Activated CD4-positive, alpha-beta T cell treated with anti-CD3 and anti-CD28 coated beads, Interleukin-2, amount 10 ng/mL, durations not matched to agents 7 days and 5 days (primary cell): ENCODE measurements at places on chromosomes 5 and 9. TPM values are rescaled to one million over a fixed set of nuclear protein-coding genes. Genes with fewer than 3 reads are reported as not detected.

Gene ADCY2
- total RNA-seq: not detected

Gene SPINK6
- total RNA-seq: not detected

Gene DMGDH
- not detected for total RNA-seq

Gene KCNMB1
- not detected for total RNA-seq

Gene GNG10
- total RNA-seq: 19.3 TPM

Gene IFNK
- not detected for total RNA-seq

Gene S1PR3
- total RNA-seq: 0.12 TPM

Gene NRG2
- not detected for total RNA-seq

- H3K36me3 ChIP-seq: no peaks in the 10 kb centered on the region
- H3K4me1 ChIP-seq: no peaks in the 10 kb centered on the region
- no peak overlapping the region for H3K4me3 ChIP-seq
Observed at GRCh38 chr5:11069041-11069440, 308.0 kb upstream of the DAP start.

DNA sequence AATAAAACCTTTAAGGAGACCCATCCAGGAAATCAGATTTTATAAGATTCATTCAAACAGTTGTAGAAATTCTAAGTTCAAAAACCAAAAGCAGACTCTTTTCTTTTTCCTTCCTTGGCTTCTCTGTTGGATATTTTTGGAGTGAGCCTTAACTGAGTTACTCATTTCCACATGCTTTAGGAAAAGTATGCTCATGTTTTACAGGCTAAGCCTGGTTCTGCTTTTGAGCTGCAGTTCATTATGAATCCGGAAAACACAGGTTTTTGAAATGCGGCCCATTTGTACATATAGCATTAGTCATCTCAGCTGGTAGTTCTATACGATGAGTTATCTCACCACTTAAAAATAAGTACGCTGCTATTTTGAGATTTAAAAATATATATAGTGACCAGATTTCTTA is 156.6 kb upstream of the DMRT1 start:
- H3K27me3 ChIP-seq: peaks cover 8% of the 10 kb centered on the region
- H3K36me3 ChIP-seq: no peaks in the 10 kb centered on the region
- H3K4me3 ChIP-seq: no peak overlapping the region
- no peak for DNase-seq

- peak; percentile 15 for DNase-seq
- peaks cover 39% of the 10 kb centered on the region for H3K4me1 ChIP-seq
- peak overlapping the region; percentile 76 for H3K4me3 ChIP-seq
- H3K27me3 ChIP-seq: no peaks in the 10 kb centered on the region
- peak overlapping the region; percentile 85 for H3K27ac ChIP-seq
Observed at GRCh38 chr5:151757233-151758140, 944 bp downstream of the ATOX1 start.

DNA sequence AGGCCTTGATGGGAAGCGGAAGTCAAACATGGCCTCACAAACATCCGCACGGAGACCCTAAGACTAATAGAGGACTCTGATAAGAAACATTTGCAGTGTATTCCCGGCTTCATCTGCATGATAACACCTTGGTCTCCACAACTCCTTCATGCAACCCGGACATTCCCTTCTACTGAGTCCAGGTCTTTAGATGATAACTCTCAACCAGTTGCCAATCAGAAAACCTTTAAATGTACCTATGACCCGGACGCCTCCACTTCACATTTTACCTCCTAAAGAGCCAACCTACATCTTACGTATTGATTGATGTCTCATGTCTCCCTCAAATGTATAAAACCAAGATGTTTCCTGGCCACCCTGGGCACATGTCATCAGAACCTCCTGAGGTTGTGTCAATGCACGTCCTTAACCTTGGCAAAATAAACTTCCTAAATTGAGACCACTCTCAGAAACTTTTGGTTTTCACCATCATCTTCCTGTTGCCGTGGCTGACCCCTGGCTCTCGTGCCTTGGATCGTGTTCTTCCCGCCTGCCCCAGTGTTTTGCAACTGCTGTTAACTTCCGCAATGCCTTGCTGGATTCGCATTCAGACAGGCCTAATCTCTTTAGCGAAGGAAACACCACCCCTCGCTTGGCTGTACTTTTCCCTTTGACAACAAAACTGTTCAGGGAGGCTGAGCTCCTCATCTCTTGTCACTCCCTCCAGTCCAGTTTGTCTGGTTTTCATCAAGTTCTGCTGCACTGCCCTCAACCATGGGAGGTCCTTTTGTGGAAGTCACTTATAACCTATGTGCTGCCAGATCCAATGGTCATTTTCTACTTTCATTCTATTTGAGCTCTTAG is 1.1 kb upstream of the DAP start:
- H3K27me3 ChIP-seq: no peaks in the 10 kb centered on the region
- H3K4me3 ChIP-seq: peak overlapping the region; percentile 70
- H3K27ac ChIP-seq: peak overlapping the region; percentile 85
- H3K4me1 ChIP-seq: peaks cover 42% of the 10 kb centered on the region
- no peak for DNase-seq
- H3K36me3 ChIP-seq: peaks cover 20% of the 10 kb centered on the region

- H3K36me3 ChIP-seq: peaks cover 3% of the 10 kb centered on the region
- peaks cover 22% of the 10 kb centered on the region for H3K27me3 ChIP-seq
- H3K4me1 ChIP-seq: peaks cover 16% of the 10 kb centered on the region
- H3K4me3 ChIP-seq: peak overlapping the region; percentile 60
Observed at GRCh38 chr5:154647761-154648145, 107.4 kb upstream of the LARP1 start.

DNA sequence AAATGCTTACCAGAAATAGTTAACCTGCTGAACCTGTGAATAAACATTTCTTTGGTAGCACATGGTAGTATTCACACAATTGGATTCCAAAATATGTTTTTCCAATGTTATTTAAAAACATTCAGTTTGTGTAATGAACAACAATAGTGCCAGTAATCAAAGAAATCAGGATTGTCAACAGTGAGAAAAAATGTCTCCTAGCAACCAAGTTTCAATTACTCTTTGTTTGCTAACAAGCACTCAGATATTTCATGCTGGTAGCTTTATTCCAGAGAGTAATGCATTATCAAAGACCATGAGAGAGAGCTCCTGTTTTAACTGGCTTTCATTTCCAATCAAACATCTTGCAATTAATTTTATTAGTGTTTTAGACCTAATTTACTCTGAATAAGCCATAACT is 768.1 kb upstream of the GRAMD2B start:
- H3K36me3 ChIP-seq: no peaks in the 10 kb centered on the region
- DNase-seq: no peak
- no peak overlapping the region for H3K4me3 ChIP-seq
- no peaks in the 10 kb centered on the region for H3K27me3 ChIP-seq

GRCh38 chr5:172325452-172325851 is 41.9 kb upstream of the UBTD2 start:
- H3K4me1 ChIP-seq: no peaks in the 10 kb centered on the region
- no peak overlapping the region for H3K4me3 ChIP-seq

DNA sequence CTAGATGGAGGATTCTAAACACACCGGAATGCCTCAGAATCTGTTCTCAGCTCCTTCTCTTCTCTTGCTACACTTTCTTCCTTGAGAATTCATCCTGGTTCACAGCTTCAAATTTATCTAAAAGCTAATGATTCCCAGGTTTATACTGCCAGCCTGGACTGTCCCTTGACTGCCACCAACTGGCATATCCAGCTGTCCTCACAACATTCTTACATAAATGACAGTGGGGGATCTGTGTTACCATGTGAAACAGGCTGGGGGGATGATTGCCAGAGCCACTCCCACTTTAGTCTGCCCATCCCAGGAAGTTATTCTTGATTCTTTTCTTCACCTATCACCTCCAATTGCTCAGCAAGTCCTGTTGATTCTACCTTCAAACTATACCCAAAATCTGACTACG is 27.2 kb upstream of the ZFR start:
- H3K4me3 ChIP-seq: no peak overlapping the region
- H3K27me3 ChIP-seq: no peaks in the 10 kb centered on the region
- H3K4me1 ChIP-seq: no peaks in the 10 kb centered on the region
- no peak for DNase-seq
- no peaks in the 10 kb centered on the region for H3K36me3 ChIP-seq

DNA sequence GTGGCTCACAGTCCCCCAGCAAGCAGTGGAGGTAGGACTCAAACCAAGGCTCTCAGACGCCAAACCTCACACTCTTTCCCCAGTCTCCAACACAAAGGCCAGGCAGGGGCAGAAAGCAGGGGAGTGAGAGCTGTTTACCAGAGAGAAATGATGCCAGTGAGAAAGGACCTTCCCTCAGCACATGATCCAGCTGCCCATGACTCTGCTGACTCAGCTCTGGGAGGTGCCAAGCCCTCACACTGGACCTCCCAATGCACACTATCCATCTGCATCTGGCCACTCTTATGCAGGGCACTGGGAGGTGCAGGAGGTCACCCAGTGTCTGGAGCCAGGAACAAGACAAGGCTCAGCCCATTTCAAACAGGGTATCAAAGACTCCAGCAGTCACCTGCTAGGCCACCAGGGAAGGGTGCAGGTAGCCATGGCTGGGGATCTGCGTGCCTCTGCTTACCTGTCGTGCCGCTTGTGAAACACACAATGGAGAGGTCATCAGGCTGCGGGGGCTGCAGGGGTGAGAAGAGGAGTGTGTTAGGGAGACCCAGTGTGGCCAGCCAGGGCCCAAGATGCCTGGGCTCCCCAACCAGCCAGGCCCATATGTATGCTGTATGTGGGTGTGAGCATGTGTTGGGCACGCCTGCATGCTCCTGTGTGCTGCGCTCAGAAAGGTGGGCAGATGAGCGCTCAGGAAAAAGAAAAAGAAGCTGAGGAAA is 26.3 kb downstream of the ACSL6 start:
- H3K36me3 ChIP-seq: peaks cover 1% of the 10 kb centered on the region
- no peak overlapping the region for H3K4me3 ChIP-seq
- no peak for DNase-seq
- H3K4me1 ChIP-seq: peaks cover 12% of the 10 kb centered on the region

DNA sequence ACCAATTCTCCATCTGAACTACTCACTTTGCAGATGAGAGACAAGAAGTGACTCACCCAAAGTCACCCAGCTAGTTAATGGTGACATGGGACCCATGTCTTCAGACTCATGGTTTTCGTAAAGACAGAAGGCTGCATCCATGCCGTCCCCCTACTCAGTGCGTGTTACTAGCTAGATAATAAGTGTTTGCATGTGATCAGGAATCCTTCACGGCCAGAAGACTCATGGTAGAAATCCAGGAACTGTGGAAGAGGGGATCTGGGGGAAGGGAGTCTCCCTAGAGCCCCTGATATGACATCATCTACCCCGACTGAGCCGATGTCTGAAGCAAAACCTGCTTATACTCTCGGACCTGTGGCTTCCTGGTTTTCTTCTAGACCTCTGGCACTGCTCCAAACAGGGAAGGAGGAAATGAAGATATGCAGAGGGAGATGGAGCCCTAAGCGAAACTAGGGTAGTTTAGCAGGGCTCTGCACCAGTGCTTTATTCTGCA is 3.3 kb downstream of the RNF183 start:
- H3K27ac ChIP-seq: no peak overlapping the region
- H3K27me3 ChIP-seq: peaks cover 19% of the 10 kb centered on the region

DNA sequence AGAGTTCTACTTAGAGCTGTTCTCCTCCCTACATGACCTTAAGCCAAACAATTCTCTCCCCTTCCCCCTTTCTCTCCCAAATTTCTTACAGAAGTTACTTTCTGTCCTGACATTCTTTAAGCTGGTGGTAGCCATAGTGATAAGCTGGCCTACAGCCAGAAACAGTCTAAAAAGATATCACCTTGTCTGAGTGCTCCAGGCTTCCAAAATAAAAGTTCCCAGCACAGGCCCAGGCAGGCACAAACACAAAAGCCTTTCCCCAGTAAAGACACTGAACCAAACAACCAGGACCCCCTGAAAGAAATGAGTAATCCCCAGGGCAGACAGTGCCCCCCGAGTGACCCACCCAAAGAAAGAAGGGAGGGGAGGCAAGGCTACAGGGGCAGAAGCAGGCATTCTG is 19.2 kb downstream of the SIL1 start:
- no peak overlapping the region for H3K4me3 ChIP-seq
- H3K4me1 ChIP-seq: peaks cover 5% of the 10 kb centered on the region
- no peak overlapping the region for H3K27ac ChIP-seq
- no peaks in the 10 kb centered on the region for H3K36me3 ChIP-seq
- no peak for DNase-seq

GRCh38 chr5:84825606-84826005 is 440.9 kb upstream of the EDIL3 start:
- no peak overlapping the region for H3K4me3 ChIP-seq
- no peaks in the 10 kb centered on the region for H3K4me1 ChIP-seq
- H3K27me3 ChIP-seq: no peaks in the 10 kb centered on the region
- no peaks in the 10 kb centered on the region for H3K36me3 ChIP-seq

DNA sequence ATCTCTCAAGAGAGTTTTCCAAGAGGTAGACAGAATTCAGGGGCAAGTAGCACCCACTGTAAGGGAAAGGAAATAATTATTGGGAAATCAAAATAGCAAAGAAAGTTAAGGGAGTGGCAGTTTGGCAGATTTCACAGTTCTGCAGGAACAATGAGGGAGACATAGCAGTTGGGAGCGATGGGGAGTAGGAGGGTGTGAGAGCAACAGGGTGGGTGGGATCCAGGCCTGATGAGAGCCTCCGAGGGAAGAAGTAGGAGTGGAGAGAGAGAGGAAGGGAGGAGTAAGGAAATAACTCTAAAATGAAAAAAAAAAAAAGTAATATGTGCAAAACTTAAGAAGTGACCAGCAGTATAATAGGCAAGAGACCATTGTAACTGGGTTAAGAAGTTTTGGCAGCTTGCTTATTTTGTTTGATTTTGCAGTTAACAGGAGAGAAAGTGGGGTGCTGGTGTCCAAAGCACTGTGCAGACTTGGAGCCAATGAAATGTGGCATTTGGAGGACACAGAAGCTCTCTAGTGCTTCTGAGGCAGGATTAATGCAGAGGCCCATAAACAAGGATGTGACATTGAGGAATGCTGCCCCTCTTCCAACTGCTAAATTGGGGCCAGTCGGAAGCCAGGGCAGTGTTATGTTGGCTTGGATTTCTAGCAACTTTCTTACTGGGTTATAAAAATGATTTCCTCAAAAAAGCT is 10.2 kb downstream of the TNFAIP8 start:
- peaks cover 88% of the 10 kb centered on the region for H3K4me1 ChIP-seq
- DNase-seq: no peak
- peak overlapping the region; percentile 20 for H3K4me3 ChIP-seq
- H3K36me3 ChIP-seq: peaks cover 73% of the 10 kb centered on the region
- H3K27ac ChIP-seq: peak overlapping the region; percentile 88
- no peaks in the 10 kb centered on the region for H3K27me3 ChIP-seq

DNA sequence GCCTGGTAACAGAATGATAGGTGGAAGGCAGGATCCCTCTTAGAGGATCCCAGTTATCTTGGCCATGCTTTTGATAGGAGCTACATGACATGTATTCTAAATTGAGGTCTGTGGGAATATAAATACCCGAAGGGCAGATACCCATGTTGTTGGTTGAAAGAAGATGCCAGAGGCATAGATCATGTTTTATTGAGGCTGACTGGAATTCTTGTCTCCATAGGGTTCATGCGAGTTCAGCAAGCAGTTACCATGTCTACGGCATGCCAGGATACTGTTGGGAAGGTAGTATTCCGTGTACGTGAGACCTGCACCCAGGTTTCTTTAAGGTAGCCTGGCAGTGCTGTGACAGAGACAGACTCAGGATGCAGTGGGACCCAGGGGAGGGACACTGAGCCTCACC is 230.7 kb downstream of the NR3C1 start:
- no peak overlapping the region for H3K4me3 ChIP-seq
- H3K27me3 ChIP-seq: no peaks in the 10 kb centered on the region
- no peaks in the 10 kb centered on the region for H3K4me1 ChIP-seq
- H3K36me3 ChIP-seq: no peaks in the 10 kb centered on the region
- no peak overlapping the region for H3K27ac ChIP-seq
